Ovary (tissue), 10 donors: ENCODE measurements at places on chromosomes 5 and 9. TPM values are rescaled to one million over a fixed set of nuclear protein-coding genes. Genes with fewer than 3 reads are reported as not detected.

RFX3 gene
- 14.1 TPM for total RNA-seq

POMT1 gene
- 22.4 TPM for total RNA-seq

CD180 gene
- total RNA-seq, result 0.48 TPM

ZDHHC11 gene
- total RNA-seq, result 7.0 TPM

IFNA13 gene
- total RNA-seq, result not detected

NUTM2G gene
- total RNA-seq, result not detected

PCDHB7 gene
- total RNA-seq, result 2.0 TPM

FAM221B gene
- not detected for total RNA-seq

BARHL1 gene
- not detected for total RNA-seq

DNA sequence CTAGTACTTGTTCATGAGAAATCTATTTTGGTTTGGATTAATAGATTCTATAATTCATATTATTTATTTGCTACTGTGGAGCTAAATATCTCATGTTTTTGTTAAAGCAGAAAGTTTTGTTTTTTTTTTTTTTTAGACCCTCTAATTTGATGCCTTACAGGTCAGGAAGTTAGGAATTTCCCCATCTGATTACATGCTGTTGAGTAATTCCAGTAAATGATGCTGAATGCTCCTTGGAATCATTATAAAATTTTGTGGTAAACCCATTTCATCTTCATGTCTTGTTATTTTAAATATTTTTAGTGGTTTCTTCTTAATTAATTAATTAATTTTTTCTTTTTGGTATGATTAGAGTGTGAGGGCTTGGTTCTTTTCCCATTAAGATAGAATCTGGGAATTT, 35.6 kb downstream of the NNT start:
- no peak for DNase-seq
- H3K4me3 ChIP-seq, result no peak overlapping the region
- H3K27me3 ChIP-seq, result no peaks in the 10 kb centered on the region
- H3K4me1 ChIP-seq, result no peaks in the 10 kb centered on the region
- no peak overlapping the region for H3K27ac ChIP-seq
- no peaks in the 10 kb centered on the region for H3K36me3 ChIP-seq

- no peak for DNase-seq
- H3K4me1 ChIP-seq, result peaks cover 13% of the 10 kb centered on the region
- peak overlapping the region; percentile 18 for H3K27ac ChIP-seq
- no peaks in the 10 kb centered on the region for H3K36me3 ChIP-seq
- H3K4me3 ChIP-seq, result no peak overlapping the region
Observed at GRCh38 chr5:134467231-134467630, 55.5 kb upstream of the CDKN2AIPNL start.

DNA sequence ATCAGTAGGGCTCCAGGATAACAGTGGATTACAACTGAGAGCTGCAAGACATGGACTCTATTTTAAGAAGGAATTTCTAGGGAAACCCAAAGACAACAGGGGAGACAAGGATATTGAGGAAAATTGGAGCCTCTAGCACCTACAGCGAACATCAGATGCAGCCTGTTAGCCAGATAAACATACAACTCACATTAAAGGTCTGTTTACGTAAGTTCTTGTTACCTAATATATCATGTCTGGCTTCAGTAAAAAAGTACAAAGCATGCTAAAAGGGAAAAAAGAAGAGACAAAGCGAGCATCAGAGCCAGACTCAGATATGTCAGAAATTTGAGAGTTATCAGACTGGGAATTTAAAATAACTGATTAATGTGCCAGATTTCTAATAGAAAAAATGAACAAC, 17.2 kb downstream of the GNPDA1 start:
- no peak overlapping the region for H3K27ac ChIP-seq
- no peaks in the 10 kb centered on the region for H3K4me1 ChIP-seq
- H3K4me3 ChIP-seq, result no peak overlapping the region
- H3K36me3 ChIP-seq, result no peaks in the 10 kb centered on the region
- H3K27me3 ChIP-seq, result no peaks in the 10 kb centered on the region

GRCh38 chr9:105283795-105284194, 39.3 kb downstream of the SLC44A1 start:
- no peaks in the 10 kb centered on the region for H3K4me1 ChIP-seq
- DNase-seq, result no peak
- H3K4me3 ChIP-seq, result no peak overlapping the region
- H3K27ac ChIP-seq, result no peak overlapping the region
- H3K27me3 ChIP-seq, result no peaks in the 10 kb centered on the region

- no peaks in the 10 kb centered on the region for H3K27me3 ChIP-seq
- no peak overlapping the region for H3K27ac ChIP-seq
- no peaks in the 10 kb centered on the region for H3K36me3 ChIP-seq
Observed at GRCh38 chr5:82387819-82388166, 109.6 kb upstream of the RPS23 start.

GRCh38 chr5:143685246-143685815, 126.6 kb upstream of the HMHB1 start:
- no peaks in the 10 kb centered on the region for H3K36me3 ChIP-seq
- no peak overlapping the region for H3K27ac ChIP-seq
- H3K4me1 ChIP-seq, result no peaks in the 10 kb centered on the region
- DNase-seq, result no peak

- no peaks in the 10 kb centered on the region for H3K27me3 ChIP-seq
- H3K4me3 ChIP-seq, result no peak overlapping the region
- H3K4me1 ChIP-seq, result no peaks in the 10 kb centered on the region
- H3K27ac ChIP-seq, result no peak overlapping the region
- DNase-seq, result no peak
Observed at GRCh38 chr9:70901746-70902145, 219.7 kb downstream of the TRPM3 start.

DNA sequence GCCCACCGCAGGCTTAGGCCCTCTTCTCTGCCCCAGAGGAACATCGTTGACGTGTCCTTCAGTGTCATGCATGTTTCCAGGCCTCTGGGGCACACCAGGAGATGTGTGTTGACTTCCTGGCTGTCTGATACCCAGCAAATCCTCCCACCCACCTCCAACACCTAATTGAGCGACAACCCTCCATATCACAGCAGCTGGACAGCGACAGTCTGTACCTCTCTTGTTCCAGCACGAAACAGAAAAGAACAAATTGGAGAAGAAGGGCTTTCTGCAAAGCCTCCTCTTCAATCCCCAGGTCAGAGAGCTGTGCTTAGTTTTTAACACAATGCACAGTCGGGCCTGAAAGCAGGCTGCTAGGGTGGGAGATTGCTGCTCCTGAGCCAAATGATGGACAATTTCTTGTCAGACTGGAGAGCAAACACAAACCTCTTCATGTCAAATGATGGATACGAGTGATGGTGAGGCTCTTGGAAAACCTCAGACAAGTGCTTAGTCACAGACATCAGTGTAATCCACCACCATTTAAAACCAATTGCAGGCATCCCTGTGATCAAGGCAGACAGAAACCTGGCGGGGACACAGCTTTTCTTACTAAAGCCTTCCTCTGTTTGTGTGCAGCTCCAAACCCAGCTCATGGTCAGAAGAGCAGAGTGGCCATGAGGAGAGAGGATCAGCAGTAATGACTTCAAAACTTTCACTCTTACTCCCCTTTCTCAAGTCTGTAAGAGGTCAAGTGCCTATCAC, 110.6 kb downstream of the EBF1 start:
- no peak for DNase-seq
- H3K27me3 ChIP-seq, result no peaks in the 10 kb centered on the region
- H3K27ac ChIP-seq, result no peak overlapping the region
- H3K4me3 ChIP-seq, result no peak overlapping the region
- H3K4me1 ChIP-seq, result peaks cover 5% of the 10 kb centered on the region

DNA sequence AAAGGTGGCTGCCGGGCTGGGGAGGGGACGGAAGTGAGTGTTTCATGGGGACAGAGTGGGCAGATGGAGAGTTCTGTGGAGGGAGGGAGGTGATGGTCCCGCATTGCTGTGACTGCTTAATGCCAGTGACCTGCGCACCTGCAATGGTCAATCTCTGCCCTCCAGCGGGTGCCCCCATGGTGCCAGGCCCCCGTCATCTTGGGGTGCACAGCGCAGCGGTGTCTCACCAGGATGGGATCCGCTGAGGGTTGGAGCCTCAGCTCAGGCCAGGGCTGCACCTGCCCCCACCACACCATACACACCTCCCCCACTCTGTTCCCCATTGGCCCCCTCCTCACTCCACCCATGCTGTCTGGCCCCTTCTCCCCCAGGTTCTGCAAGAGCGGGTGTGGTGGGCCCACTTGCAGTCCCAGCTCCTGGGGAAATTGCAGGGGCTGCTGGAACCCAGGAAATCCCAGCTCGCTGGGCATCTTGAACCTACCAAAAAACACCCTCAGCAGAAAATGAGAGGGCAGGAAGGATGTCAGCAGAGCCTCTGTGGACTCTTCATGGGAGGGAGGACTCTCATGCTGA, 12.1 kb upstream of the CAMSAP1 start:
- H3K27ac ChIP-seq, result no peak overlapping the region
- no peaks in the 10 kb centered on the region for H3K27me3 ChIP-seq
- H3K4me3 ChIP-seq, result no peak overlapping the region
- DNase-seq, result no peak
- H3K4me1 ChIP-seq, result no peaks in the 10 kb centered on the region

- H3K4me1 ChIP-seq, result peaks cover 3% of the 10 kb centered on the region
- no peaks in the 10 kb centered on the region for H3K27me3 ChIP-seq
- H3K36me3 ChIP-seq, result no peaks in the 10 kb centered on the region
- H3K4me3 ChIP-seq, result no peak overlapping the region
- no peak overlapping the region for H3K27ac ChIP-seq
- no peak for DNase-seq
Observed at GRCh38 chr9:121658166-121658565, 6.7 kb downstream of the DAB2IP start.

GRCh38 chr5:158940977-158941376, 158.7 kb downstream of the EBF1 start:
- H3K27me3 ChIP-seq, result no peaks in the 10 kb centered on the region
- peaks cover 3% of the 10 kb centered on the region for H3K4me1 ChIP-seq
- H3K36me3 ChIP-seq, result no peaks in the 10 kb centered on the region
- H3K4me3 ChIP-seq, result no peak overlapping the region

- H3K27me3 ChIP-seq, result peaks cover 2% of the 10 kb centered on the region
- no peak overlapping the region for H3K27ac ChIP-seq
- H3K4me1 ChIP-seq, result no peaks in the 10 kb centered on the region
- H3K4me3 ChIP-seq, result no peak overlapping the region
- no peak for DNase-seq
Observed at GRCh38 chr5:140734354-140734753, 34.1 kb downstream of the ZMAT2 start.

- no peak overlapping the region for H3K27ac ChIP-seq
- no peaks in the 10 kb centered on the region for H3K4me1 ChIP-seq
- DNase-seq, result no peak
Observed at GRCh38 chr5:89106480-89106879, 223.5 kb upstream of the MEF2C start.

DNA sequence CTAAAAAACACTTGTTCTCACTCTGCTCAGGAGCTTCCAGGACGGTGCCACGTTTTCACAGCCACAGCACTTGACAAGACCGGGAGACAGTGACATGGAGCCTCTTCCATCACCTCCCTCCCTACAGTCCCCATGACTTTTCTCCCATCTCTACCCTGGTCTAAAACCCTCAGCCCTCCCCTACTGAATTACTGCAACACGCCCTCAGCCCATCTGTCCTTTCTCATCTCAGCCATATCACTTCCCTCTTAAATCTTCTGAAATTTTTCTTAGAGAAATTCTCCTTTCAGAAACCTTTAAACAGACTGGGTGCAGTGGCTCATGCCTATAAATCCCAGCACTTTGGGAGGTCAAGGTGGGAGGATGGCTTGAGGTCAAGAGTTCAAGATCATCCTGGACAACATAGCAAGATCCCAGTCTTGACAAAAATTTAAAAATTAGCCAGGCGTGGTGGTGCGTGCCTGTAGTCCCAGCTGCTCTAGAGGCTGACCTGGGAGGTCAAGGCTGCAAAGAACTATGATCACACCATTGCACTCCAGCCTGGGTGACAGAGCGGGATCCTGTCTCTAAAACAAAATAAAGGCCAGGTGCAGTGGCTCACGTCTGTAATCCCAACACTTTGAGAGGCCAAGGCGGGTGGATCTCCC, 125.8 kb downstream of the MYO10 start:
- peak overlapping the region; percentile 17 for H3K27ac ChIP-seq
- H3K36me3 ChIP-seq, result no peaks in the 10 kb centered on the region
- DNase-seq, result no peak
- no peak overlapping the region for H3K4me3 ChIP-seq

DNA sequence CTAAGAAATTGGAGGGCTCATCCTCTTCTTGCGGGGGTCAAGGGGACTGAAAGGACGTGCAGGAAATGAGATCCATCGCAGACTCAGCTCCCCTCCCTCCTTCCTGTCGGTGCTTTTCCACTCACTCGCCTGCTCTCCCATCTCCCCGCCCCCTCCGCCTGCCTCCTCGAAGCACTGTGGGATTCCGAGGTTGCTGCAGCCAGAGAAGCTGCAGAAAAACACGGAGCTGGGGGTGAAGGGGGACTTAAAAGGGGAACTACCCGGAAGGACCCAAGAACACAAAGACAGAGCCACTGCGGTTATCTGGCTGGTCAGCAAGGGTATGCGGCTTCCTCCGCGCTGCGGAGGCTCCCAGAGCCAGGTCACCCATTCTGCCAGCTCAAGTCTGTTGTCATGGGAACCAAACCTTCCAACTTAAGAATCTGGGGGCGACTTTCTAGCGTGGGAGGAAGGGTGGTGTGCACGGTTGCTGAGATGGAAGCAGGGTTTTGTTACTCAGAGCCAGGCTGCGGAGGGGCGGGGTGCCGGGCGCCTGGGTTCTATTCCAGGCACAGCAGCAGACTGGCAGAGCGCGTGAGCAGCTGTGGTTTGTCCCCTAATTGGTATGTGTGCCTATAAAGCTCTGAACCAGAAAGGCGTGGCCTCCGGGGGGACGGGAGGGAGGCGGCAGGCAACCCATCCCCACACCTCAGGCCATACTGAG, 24.9 kb downstream of the PCDHGC5 start:
- DNase-seq, result peak; percentile 83
- peaks cover 11% of the 10 kb centered on the region for H3K4me1 ChIP-seq
- H3K27ac ChIP-seq, result peak overlapping the region; percentile 74
- peak overlapping the region; percentile 64 for H3K4me3 ChIP-seq
